HAP-1 (cell line): ENCODE measurements at places on chromosomes 7 and 10.

DNA sequence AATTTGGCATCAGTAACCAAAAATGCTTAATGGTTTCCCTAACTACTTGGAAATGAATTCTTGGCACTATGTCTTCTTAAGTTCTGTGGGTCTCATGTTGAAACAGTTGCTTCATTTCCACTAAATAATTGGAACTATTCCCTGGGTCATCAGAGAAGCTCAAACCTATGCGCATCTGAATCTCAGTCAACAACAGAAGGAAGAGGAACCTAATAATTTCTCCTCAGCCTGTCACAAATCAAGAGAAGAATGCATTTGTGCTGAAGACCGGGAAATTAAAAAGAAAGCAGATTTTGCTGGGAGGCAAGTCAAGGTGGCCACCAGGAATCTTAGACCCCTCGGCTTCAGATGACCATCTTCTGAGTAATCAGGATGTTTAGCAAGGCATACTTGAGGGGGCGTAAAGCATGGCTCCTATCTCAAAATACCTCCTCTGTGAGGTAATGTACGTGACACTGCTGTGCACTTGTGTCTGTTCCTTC, 41.4 kb downstream of the TOMM7 start:
- DNase-seq: no peak

- peak; percentile 8 for DNase-seq
Observed at GRCh38 chr10:26215935-26216584, 514 bp upstream of the GAD2 start.

DNA sequence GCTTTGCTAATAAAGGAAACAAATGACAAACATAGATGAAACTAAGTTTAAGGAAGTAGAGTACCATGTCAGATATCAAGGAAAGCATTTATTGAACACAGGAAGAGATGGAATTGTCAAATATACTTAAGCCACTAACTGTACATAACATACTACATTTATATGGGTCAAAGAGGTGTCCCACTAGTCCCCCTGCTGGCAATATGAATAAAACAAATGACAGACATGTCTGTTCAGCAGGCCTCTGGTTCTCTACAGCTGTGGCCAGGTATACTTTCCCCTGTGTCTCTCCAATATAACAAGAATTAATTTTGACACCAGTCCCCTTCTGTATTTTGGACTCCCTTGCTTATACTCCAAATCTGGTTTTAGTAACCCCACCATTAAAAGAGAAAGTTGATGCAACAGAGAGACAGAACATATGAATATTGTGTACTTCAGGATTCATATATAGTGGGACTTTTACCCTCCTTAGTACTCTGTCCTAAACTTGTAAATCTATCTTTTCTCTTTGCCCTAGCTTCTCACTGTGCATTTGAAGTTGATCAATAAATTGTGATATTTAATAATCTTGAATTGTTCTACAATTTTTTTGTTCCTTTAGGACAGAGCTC, 42.9 kb downstream of the CD36 start:
- DNase-seq: peak; percentile 30

- no peak for DNase-seq
Observed at GRCh38 chr10:74289951-74290350, 138.9 kb downstream of the ADK start.

DNA sequence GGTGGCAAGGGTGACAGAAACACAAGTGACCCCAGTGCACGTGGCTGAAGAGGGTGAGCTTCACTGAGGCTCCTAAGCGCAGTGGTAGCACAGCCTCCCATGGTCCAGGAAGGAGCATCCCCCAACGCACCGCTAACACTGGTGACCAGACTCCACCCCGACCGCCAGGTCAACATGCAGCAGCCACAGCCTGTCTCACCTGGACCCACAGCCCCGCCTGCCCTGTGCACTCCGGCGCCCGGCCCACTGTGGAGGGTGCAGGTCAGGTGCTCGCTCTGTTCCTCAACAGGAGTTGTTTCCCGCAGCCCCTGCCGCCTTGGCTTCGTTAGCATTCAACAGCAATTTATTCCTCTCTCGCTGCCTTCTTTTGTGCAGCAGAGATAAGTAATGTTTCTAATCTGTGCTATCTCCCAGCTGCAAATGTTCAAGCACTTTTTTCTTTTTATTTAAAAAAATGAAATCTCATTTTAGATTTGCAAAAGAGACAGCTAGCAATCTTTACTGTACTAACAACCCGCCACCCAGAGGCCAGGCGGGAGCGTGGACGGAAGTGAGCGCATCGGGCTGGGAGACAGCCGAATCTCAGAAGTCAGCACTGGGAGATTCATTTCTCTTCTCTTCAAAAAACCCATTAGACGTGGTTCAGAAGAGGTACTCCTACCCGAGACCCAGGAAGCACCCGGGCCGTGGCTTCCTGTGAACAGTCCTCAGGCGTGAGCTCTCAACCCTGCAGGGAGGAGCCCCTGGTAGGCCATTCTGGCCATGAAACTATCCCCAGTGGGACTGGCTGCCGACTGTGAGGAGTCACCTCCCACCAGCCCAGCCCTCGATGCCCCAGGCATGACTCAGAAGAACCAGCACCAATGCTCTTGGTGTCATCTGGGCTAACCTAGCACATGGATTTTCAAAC, 133.4 kb downstream of the MAD1L1 start:
- no peak for DNase-seq

GRCh38 chr7:32241636-32242035, 171.4 kb upstream of the PDE1C start:
- DNase-seq: no peak
